ENCODE measurements at places on chromosomes 7 and 10. TPM values are rescaled to one million over a fixed set of nuclear protein-coding genes. Genes with fewer than 3 reads are reported as not detected.
A peak's percentile ranks its signal among the peaks of the same experiment; 100 is the strongest.

The OTUD1 gene
- 16.0 TPM for total RNA-seq

The FZD1 gene
- 0.52 TPM for total RNA-seq

The ETV1 gene
- not detected for total RNA-seq

The GIMAP2 gene
- total RNA-seq: 56.5 TPM

The WDFY4 gene
- 0.09 TPM for total RNA-seq

The INTS1 gene
- 85.0 TPM for total RNA-seq

The NCF1 gene
- 3.2 TPM for total RNA-seq

The ADAMTS14 gene
- total RNA-seq: 0.16 TPM

The CRYGN gene
- not detected for total RNA-seq

The LDB3 gene
- total RNA-seq: 0.16 TPM

DNA sequence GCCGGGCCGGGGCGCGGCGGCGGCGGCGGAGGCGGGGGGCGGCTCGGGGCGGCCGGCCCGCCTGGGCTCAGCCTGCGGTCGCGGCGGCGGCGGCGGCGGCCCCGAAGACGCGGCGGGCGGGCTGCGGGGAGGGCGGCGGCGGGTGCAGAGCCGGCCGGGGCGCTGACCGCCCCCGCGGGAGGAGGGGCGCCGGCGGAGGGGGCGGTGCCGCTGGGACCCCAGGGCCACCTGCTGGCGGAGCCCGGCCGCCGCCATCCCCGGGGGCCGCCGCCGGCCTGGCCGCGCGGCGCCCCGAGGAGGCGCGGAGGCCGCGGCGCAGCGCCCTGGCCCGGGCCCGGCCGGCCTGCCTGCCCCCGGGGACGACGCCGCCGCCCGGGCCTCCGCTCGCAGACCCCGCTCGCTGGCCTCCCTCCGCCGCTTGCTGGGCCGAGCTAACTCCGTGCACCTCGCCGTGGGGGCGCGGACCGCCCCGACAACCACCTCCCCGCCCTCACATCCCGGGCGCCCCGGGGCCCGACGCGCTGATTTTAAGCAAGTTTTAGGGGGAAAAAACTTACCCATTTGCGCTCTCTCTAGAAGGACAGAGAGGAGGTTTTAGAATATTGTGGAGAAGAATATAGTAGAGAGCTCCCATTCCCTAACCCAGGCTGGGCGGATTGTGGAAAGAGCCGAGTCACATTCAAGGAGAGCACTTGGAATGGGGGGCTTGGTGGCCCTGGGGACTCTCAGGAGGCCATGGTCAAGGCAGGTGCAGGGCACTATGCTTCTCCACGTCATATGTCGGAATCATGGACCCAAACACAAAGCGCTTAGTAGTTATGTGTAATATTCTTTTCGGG, at the start of gene BEND7:
Gene BEND7, minus strand, starts transcription at position 140 of the 839 bp plus-strand sequence. CDS start 481 bp downstream, outside the sequence.
- DNase-seq: no peak

- no peak for DNase-seq
Measured at GRCh38 chr7:72453471-72453870, 41.3 kb upstream of the CALN1 start.

GRCh38 chr10:8095959-8096358, 41.5 kb downstream of the GATA3 start:
- no peak for DNase-seq

GRCh38 chr10:131657318-131657984, 243.4 kb upstream of the PPP2R2D start:
- DNase-seq: no peak

GRCh38 chr10:94315975-94316464, 46.7 kb downstream of the NOC3L start:
- DNase-seq: no peak

- DNase-seq: no peak
Measured at GRCh38 chr10:14569274-14570060, 205.2 kb downstream of the FAM107B start.

DNA sequence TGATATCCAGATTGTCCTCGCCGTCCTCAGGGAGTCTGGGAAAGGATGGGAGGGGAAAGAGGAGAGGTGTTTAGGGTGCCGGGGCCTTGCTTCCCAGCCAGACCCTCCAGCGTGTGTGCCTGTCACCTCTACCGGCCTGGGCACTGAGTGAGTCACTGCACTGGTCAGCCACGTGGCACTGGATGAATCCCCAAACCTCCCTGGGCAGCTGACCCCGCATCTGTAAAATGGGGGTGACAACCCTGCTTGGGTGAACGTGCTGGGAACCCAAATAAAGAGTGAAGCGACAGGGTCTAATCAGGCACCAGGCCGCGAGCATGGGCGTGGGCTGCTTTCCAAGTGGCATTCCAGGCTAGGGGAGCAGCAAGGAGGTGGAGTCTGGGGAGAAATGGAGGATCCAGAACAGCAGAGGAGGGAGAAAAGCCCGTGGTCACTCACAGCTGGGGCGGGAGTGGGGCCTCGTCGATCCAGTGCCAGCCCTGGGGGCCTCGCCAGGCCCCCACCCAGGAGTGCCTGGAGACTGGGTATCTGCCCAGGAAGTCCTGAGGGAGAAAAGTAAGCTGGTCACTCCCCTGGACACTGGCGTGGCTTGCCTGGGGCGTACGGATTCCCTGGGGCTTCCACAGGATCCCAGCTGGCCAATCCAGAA, 29.7 kb downstream of the KLRG2 start:
- no peak for DNase-seq

- no peak for DNase-seq
Measured at GRCh38 chr10:1328981-1329614, 272.9 kb downstream of the WDR37 start.

DNA sequence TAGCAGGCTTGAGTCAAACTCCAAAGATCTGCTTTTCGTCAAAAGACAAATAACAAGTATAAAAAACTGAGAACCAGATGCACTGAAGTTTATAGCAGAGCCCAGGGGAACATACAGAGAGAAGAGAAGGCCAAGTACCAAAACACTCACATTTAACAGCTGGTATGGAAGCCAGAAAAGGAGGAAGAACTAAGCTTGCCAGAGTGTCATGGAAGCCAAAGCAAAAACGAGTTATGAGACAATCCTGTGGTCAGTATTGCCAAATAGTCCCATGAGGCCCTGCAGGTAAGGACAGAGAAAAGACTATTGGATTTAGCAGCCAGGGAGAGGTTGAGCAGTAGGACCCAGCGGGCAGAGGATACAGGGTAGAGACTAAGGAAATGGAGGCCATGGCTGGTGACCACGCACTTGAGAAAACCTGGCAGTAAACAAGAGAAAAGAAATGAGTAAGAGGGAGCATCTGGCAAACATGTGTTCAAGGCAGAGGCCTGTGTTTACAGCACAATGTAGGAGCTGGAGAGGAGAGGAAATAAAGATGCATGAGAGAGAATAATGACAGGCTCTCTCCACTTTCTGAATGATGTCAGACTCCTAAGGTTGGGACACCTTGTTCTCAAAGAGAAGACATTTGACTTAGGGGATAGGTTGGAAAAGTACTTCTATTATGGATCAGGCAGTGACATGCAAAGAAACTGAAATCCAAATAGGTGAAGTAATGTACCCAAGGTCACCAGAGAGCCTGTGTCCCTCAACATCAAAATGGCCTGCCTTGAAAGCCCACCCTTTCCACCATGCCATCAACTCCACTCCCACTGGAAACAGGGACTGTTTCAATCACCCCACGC, 9.1 kb downstream of the CREB3L2 start:
- no peak for DNase-seq

DNA sequence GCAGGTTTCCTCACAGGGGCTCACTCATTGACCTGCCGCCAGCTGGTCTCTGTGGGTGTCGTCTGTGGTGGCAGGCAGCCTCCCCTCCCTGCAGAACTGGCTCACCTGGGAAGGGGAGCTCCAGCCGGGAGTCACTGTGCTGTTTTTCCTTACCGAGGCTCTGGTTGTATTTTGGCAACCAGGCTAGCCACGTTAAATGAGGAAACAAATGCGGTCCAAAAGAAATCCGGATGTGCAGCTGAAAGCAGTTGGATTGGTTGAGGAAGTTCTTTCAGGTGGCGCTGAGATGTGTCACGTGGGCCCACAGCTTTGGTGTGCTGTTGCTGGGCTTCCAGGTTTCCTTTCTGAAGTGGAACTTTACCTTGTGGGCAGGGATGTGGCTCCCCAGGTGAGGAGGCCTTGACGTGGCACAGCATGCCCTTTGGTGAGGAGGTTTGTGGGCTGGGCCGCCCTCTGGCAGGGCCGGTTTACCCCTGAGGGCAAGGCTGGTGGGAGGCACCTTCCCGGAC, 14.2 kb downstream of the MTURN start:
- DNase-seq: peak; percentile 66

DNA sequence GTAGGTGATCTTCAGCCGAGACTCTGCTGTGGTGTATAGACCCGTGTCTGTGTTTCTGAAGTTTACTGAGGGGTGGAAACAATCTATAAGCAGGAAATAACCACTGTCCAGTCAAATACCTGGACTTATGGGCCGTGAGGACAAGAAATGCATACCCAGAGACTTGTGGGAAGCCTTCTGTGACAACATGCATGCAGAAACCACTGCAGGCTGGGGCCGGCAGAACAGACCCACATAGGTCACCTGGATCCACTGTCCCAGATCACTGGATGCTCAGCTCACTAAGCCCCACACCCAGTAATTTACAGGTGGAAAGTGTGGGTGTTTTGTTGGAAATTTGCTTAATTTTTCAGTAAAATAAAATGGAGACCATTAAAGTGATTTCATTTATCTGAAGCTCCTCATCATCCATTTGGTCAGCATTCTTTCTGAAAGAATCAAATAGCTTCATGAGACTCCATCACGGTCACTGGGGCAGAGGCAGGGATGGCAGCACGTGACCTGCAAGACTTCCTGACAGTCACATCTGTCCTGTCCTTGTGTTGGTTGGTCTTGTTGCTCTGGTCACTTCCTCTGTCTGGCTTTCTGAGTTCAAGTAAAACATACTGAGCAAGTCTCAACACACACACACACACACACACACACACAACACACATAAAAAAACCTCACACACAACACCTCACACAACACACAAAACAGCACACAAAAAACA, 108.3 kb downstream of the TNS3 start:
- no peak for DNase-seq

DNA sequence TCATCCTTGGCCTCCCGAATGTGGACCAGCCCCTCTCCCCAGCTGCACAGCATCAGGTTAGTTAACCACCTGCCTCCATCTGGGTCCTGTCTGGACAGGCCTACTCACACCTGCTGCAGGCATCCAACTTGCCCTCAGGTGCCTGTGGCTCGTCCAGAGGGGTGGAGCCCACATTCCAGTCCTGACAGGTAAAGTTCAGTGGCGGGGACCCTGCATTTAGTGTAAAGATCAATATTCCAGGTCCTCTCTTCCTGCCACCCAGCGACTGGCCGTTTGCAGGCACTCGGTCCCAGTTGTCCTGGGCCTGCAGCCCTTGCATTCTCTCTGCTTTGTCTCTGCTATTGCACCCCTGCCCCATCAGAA, 15.0 kb downstream of the HTRA1 start:
- no peak for DNase-seq

GRCh38 chr10:76382381-76382851, 951.0 kb downstream of the LRMDA start:
- DNase-seq: no peak

DNA sequence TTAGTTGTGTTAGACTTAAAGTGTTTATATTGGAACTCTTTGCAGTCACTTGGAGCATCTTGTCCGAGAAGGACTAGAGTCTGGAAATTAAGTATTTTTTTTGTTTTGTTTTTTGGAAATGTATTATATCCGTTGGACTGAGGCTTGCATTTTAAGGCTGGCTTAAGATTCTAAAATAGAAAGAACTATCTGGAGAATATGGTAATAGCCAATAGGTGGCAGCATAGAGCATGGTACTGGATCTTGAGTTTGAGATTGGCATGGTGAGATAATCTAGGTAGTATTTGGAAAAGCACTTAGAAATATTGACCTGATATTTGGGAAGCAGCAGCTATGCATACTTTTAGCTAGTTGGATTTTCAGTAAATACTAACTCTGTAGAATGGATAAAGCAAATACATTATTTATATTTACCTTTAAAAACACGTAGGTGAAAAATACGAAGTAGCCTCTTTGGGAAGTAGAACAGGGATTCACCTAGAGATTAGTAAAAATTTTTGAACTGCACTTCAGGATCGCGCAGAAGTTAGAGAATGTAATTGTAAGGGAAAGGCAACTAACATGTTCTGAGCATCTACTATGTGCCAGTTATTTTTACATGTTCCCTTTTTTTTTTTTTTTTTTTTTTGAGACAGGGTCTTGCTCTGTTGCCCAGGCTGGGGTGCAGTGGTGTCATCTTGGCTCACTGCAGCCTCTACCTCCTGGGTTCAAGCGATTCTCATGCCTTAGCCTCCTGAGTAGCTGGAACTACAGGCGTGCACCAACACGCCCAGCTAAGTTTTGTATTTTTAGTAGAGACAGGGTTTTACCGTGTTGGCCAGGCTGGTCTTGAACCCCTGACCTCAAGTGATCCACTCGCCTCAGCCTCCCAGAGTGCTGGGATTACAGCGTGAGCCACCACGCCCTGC, 78.6 kb downstream of the LCOR start:
- peak; percentile 31 for DNase-seq

GRCh38 chr10:50394832-50395231, 143.5 kb upstream of the ASAH2 start:
- DNase-seq: no peak

DNA sequence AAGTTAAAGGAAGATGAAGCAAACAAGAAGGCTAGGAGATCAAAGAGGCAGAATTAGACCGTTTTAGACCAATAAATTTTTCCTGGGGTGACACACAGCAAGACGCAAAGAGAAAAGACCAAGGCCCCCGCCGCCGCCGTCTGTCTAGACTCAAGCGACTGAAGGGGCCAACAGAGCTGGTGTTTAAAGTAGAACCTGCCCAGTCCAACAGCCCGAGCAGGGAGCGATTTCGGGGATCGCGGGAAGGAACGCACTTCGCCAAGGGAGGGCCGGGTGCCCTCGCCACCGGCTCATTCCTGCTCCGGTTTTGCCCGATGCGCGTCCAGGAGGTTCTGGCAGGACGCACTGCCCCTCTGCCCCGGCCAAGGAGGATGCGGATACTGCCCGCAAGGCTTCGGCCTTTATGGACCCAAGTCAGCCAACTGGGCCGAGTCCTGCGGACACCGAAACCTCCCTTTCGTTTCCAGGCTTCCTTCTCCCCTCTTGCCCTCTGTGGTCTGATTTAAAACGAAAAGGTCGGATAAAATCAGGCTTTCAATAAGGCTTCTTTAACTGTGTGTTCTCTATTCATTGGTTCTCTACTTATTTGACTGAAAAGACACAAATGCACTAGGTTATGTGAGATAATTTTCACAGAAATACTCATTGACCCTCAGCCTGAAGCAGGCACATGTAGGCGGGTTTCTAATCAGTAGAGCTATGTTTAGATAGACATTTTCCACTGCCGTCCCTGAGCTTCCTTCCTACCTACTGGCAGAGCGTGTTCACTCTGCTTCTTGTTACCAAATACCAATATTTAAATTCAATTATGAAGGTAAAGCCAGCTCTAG, 2.2 kb upstream of the HOXA7 start:
- DNase-seq: no peak

DNA sequence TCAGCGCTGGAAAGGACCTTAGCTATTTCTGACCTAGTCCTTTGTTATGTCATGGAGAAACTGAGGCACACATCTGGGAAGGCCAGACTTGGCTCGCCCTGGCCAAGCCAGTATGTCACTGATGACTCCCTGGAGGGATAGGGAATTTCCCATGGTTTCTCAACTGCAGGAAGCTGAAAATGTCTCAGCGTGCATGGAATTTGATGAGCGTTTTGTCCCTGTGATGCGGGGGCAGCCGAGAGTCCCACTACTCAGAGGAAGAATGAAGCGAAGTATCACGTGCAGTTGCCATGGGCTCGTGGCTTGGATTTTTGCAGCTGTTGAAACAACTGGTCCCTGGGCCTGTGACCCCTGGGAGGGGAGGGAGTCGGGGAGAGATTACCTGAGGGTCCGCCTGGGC, 44.8 kb downstream of the CLIP2 start:
- DNase-seq: no peak

- DNase-seq: no peak
Measured at GRCh38 chr7:13217768-13218167, 530.3 kb downstream of the ARL4A start.

GRCh38 chr10:79182781-79183467, 114.2 kb downstream of the ZMIZ1 start:
- DNase-seq: no peak

Data from activated naive CD4-positive, alpha-beta T cell treated with anti-CD3 and anti-CD28 coated beads, Interleukin-2, amount 50 U/mL, for 72 hours (primary cell).